NCI-H1694 (cell line): ENCODE measurements at places on chromosomes 7 and 10.

DNA sequence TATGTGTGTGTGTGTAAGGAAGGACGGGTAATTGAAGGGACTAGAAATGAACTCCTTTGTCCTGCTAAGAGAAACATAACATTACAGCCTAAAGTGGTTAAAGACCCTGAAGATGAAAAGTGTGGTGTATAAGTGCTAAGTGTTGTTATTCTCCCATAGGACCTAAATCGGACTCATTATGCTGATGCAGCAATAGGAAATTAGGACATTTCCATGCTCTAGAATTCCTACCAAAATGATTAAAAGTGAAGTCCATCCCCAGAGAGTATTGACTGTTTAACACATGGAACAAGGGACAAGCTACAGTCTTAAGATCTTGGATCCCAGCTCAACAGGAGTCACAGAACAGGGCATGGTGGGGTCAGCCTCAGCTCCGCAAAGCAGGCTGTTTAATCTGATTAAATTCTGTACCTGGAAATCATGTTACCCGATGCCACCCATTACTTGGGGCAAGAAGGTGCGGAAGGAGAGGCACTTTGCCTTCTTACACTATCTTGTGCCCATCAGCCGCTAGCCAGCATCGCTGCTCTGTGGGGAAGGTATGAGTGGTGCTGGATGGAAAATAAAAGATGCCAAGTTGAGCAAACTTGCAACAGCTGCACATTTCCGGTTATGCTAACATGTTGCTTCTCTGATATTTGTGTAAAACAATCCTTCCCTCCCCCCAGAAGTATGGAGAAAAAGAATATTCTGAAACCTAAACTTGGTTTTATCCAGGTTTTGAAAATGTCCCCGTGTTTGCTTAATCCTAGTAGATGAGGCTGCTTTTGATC, 100.5 kb downstream of the CREB5 start:
- DNase-seq: no peak

GRCh38 chr7:155190688-155191087, 107.0 kb upstream of the INSIG1 start:
- DNase-seq: no peak

- DNase-seq: no peak
These were observed 158.0 kb downstream of the AUTS2 start for GRCh38 chr7:69756235-69756634.

DNA sequence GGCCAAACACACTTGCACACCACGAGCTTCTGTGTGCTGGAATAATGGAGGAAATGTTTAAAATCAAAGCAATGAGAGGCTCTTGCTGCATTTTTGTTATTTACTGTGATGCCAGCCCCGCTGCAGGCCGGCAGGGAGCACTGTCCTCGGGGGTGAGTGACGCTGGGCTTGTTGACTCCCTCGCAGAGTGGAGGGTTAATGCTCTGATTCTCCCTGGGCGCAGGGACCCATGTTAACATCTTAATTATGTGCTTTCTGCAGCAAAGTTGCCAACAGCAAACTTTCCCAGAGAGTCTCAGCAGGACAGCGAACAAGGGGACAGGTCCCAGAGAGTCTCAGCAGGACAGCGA, 22.9 kb downstream of the SCART1 start:
- no peak for DNase-seq

GRCh38 chr7:17020250-17020649, 138.5 kb upstream of the AGR3 start:
- DNase-seq: no peak
